ENCODE measurements at places on chromosomes 16 and 17. TPM values are rescaled to one million over a fixed set of nuclear protein-coding genes. Genes with fewer than 3 reads are reported as not detected.
A peak's percentile ranks its signal among the peaks of the same experiment; 100 is the strongest.

DNA sequence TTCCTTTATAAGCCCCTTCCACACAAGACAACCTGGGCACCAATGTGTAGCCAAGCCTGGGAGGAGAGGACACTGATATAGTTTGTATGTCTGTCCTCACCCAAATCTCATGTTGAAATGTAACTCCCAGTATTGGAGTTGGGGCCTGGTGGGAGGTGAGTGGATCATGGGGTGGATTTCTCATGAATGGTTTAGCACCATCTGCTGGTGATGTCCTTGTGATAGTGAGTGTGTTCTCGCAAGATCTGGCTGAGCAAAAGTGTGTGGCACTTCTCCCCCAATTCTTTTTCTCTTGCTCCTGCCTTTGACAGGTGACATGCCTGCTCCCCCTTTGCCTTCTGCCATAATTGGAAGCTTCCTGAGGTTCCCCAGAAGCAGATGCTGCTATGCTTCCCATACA is 135.8 kb downstream of the USP31 start:
- H3K4me1 ChIP-seq = no peaks in the 10 kb centered on the region
- no peaks in the 10 kb centered on the region for H3K36me3 ChIP-seq
- H3K27me3 ChIP-seq = no peaks in the 10 kb centered on the region
- no peak overlapping the region for H3K27ac ChIP-seq
- no peak overlapping the region for H3K4me3 ChIP-seq

DNA sequence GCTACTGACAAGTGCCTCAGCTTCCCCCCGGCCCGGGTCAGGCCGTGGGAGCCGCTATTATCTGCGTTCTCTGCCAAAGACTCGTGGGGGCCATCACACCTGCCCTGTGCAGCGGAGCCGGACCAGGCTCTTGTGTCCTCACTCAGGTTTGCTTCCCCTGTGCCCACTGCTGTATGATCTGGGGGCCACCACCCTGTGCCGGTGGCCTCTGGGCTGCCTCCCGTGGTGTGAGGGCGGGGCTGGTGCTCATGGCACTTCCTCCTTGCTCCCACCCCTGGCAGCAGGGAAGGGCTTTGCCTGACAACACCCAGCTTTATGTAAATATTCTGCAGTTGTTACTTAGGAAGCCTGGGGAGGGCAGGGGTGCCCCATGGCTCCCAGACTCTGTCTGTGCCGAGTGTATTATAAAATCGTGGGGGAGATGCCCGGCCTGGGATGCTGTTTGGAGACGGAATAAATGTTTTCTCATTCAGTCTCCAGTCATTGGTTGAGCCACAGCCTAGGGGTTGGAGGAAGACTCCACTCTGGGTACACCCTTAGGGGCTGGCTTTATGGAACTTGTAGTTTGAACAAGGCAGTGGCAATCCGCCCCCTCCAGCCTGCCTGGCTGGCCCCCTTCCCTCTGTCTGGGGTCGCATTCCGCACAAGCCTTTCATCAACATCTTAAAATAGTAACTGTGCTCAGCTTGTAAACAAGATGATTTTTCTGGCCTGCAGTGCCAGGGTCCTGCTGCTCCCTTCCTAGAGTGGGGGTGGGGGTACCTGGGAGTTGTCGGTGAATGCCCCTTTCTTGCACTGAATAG is 4.1 kb downstream of the SYNGR2 start:
- no peak overlapping the region for H3K4me3 ChIP-seq
- H3K4me1 ChIP-seq = peaks cover 62% of the 10 kb centered on the region
- H3K36me3 ChIP-seq = peaks cover 4% of the 10 kb centered on the region
- peak overlapping the region; percentile 21 for H3K27ac ChIP-seq
- H3K27me3 ChIP-seq = no peaks in the 10 kb centered on the region

- H3K4me1 ChIP-seq = no peaks in the 10 kb centered on the region
- H3K27me3 ChIP-seq = no peaks in the 10 kb centered on the region
- no peak for DNase-seq
- H3K4me3 ChIP-seq = no peak overlapping the region
These were observed 45.8 kb upstream of the STAC2 start for GRCh38 chr17:39271546-39271945.

- H3K4me3 ChIP-seq = no peak overlapping the region
- H3K27me3 ChIP-seq = peaks cover 5% of the 10 kb centered on the region
- DNase-seq = no peak
- H3K27ac ChIP-seq = no peak overlapping the region
These were observed 46.9 kb downstream of the IRX6 start for GRCh38 chr16:55370762-55371482.

DNA sequence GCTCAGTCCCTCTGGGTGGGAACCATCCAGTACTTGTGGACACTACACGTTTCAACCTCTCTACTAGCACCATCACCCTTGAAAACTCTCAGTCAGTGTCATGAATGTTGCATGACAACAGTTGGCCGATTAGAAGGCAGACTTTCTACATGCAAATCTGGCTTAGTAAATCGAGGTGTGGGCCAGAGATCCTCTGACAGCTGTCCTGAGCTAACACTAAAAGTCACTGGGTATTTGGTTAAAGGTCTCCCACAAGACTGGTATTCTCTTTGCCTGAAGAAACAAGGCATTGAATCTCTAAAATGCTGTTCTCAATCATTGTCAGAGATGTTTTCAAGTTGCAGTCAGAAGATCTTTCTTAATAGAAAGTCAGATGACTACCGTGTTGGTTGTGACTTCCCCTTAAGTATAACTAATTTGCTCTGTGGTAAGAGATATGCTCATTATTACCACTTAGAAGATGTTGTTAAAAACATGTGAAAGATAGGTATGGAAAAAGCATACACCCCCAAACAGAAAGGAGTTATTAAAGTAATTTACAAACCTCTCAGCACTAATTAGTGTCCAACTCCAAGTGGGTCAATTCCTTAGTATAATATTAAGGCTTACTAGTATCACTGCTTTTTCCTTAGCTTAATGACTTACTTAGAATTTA is 62.3 kb downstream of the WNT3 start:
- no peak for DNase-seq
- H3K4me1 ChIP-seq = no peaks in the 10 kb centered on the region
- H3K27me3 ChIP-seq = no peaks in the 10 kb centered on the region
- H3K36me3 ChIP-seq = peaks cover 16% of the 10 kb centered on the region

DNA sequence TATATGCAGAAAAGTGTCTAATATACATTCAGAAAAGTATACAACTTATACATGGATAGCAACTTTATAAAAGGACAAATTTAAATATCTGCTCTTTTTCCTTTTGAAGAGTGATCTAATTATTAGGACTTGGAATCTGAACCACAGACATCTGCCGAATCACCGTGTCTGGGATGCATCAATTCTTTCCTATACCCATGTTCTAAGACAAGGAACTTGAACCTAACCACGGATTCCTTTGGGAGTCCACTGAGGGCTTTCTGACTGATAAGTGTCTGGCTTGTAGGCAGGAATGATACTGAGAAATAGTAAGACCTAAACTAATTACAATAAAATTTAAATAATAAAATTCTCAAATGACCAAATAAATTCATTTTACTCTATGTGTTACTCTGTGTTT is 54.2 kb downstream of the NDEL1 start:
- no peaks in the 10 kb centered on the region for H3K4me1 ChIP-seq
- no peaks in the 10 kb centered on the region for H3K36me3 ChIP-seq
- no peak overlapping the region for H3K4me3 ChIP-seq
- DNase-seq = no peak

DNA sequence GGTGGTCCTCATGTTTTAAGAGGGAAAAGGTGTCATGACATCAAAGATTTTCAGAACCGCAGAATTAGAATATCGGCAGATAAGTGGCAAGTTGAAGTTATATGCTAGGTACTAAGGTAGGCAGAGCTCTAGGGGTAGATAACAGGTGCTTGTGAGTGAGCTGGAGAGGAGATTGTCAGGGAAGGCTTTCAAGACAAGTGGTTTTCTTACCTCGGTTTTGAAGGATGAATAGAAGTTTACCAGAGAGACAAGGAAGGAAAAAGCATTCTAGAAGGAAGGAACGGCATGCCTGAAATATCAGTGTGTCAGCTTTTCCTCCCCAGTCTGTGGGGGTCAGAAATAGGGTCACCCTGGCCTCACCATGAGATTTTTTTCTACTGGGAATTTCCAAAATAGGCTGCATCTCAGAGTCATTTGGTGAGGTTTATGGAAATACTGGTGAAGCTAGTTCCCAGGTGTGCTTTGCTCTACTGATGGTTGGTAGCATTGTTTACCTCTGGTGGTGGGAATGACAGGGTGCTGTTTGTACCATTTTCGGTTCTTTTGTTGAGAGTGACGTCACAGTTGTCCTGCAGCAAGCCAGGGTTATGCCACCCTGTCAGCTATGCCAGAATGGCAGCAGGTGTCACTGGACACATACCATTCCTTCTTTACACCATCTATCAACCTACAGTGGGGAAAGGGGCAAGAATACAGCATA is 112.5 kb downstream of the MSI2 start:
- H3K36me3 ChIP-seq = no peaks in the 10 kb centered on the region
- no peak for DNase-seq
- no peaks in the 10 kb centered on the region for H3K27me3 ChIP-seq
- no peak overlapping the region for H3K27ac ChIP-seq

DNA sequence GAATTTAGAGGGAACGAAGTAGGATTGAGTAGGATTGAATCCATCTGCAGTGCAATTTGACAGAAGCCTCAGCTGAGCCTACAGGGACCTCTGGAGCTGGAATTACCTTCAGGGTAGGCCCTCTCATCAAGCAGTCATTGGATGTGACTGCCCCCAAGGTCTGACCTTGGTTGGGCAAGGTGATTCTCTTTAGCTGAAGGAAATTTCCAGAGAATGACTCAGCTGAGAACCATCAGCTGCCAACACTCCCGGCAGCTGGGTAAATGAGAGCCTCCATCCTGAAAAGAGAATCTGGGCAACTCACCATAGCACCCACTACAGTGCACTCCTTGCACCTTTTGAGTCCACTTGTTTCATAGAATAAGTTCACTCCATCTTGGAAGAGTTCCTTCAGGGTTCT is 113.5 kb upstream of the MED13 start:
- H3K4me1 ChIP-seq = no peaks in the 10 kb centered on the region
- no peaks in the 10 kb centered on the region for H3K27me3 ChIP-seq
- DNase-seq = no peak
- no peak overlapping the region for H3K4me3 ChIP-seq
- H3K27ac ChIP-seq = no peak overlapping the region

- H3K36me3 ChIP-seq = no peaks in the 10 kb centered on the region
- no peak overlapping the region for H3K4me3 ChIP-seq
- H3K27me3 ChIP-seq = no peaks in the 10 kb centered on the region
- H3K4me1 ChIP-seq = no peaks in the 10 kb centered on the region
- H3K27ac ChIP-seq = no peak overlapping the region
These were observed 259.3 kb downstream of the SOX9 start for GRCh38 chr17:72380120-72380519.

DNA sequence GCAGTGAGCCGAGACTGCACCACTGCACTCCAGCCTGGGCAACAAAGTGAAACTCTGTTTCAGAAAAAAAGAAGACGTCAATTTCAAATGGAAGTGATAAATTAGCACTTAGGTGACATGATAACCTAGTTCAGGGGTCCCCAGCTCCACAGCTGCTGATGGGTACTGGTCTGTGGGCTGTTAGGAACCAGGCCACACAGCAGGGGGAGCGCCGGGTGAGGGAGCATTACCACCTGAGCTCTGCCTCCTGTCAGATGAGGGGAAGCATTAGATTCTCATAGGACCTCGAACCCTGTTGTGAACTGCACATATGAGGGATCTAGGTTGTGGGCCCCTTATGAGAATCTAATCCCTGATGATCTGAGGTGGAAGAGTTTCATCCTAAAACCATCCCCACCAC is 253.0 kb downstream of the FOXL1 start:
- DNase-seq = no peak
- no peaks in the 10 kb centered on the region for H3K36me3 ChIP-seq
- H3K27ac ChIP-seq = no peak overlapping the region
- no peak overlapping the region for H3K4me3 ChIP-seq

DNA sequence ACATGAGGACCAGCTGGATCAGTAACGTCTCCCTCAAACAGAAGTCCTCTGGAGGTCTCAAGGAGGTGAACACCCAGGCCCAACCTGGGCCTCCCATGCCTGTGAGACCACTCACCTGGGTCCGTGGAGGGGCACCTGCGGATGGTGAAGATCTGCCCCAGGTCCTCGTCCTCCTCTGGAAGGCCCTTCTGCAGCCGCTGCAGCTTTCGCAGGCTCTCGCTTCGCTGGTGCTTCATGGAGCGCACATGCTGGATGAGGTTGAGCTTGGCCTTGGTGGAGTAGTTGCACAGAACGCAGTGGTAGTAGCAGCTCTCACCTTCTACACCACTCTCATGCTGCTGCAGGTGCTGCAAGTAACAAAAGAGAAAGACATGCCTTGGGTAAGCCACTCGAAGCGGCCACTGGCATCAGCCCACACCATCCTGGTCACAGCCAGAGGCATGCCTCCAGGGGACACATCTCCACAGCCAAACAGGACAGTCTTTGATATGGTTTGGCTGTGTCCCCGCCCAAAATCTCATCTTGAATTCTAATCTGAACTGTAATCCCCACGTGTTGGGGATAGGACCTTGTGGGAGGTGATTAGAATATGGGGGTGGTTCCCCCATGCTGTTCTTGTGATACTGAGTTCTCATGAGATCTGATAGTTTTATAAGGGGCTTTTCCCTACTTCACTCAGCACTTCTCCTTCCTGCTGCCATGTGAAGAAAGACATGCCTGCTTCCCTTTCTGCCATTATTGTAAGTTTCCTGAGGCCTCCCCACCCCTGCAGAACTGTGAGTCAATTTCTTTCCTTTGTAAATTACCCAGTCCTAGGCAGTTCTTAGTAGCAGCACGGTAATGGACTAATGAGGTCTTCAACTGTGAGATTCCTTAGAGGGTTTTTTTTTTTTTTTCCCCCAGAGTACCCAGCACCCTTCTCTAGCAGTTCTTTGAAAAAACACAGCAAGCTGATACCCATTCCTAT is 158.0 kb downstream of the ZFHX3 start:
- H3K4me3 ChIP-seq = no peak overlapping the region
- no peaks in the 10 kb centered on the region for H3K36me3 ChIP-seq
- H3K4me1 ChIP-seq = no peaks in the 10 kb centered on the region
- H3K27me3 ChIP-seq = no peaks in the 10 kb centered on the region
- H3K27ac ChIP-seq = no peak overlapping the region

- DNase-seq = no peak
- H3K4me3 ChIP-seq = no peak overlapping the region
- no peaks in the 10 kb centered on the region for H3K4me1 ChIP-seq
- no peaks in the 10 kb centered on the region for H3K27me3 ChIP-seq
- peaks cover 44% of the 10 kb centered on the region for H3K36me3 ChIP-seq
These were observed 25.8 kb upstream of the NAT9 start for GRCh38 chr17:74801896-74802295.

DNA sequence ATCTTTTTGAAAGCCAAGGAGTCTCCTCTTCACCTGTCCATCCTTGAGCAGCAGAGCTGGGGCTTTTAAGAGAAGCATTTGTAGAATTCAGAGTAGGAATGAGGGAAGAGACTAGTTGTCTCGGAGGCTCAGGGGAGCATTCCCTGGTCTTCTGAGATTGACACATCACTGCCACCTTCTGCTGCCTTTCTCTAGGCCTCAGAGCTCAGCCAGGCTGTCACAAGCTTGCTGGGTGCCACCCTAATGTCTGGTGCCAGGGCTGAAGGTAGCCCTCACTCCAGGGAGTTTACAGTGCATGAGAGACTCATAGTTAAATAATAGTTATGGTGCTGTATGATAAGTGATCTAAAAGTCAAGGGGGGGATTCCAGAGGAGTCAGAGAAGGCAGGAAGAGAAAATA is 39.7 kb downstream of the B9D1 start:
- no peak for DNase-seq
- H3K4me3 ChIP-seq = no peak overlapping the region
- H3K27ac ChIP-seq = no peak overlapping the region
- H3K36me3 ChIP-seq = no peaks in the 10 kb centered on the region
- no peaks in the 10 kb centered on the region for H3K27me3 ChIP-seq

The WNK4 gene
- total RNA-seq = 0.41 TPM

The PRSS36 gene
- total RNA-seq = 0.33 TPM

The VAT1L gene
- not detected for total RNA-seq

The OTOP2 gene
- total RNA-seq = not detected

The COX6A2 gene
- not detected for total RNA-seq

The SLC38A8 gene
- not detected for total RNA-seq

The SLFN12 gene
- 8.9 TPM for total RNA-seq

Measured in CD4-positive, alpha-beta memory T cell (primary cell).